ENCODE measurements at places on chromosomes 2 and 18.

DNA sequence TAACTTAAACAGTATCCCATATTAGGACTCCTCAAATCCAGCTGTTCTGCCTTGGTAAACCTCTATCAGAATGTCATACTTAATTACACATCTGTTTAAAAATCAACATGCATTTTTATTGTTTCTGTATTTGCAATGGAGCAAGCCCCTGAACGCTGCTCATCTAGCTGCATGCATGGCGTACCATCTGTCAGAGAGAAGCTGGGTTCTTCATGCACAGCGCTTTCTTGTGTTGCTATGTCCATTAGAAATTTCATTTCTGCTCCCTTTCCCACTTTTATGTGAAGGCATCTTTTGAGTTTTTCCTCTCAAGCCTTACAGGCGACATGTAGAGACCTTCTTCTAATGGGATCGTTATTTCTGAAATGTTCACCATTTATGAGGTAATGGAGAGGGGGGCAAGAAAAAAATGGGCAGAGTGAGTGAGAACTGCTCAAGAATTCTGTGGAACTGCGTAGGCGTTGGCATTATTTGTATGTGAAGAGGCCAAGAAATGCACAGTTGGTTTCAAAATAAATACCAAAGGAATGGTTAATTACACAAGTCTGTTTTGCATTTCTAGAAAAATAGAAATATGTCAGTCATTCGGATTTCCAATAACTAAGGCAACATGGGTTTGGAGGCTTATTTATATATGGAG lies 31.6 kb downstream of the INSIG2 start:
- DNase-seq: no peak

GRCh38 chr2:68452158-68452900 lies 14.8 kb downstream of the FBXO48 start:
- DNase-seq: no peak

GRCh38 chr2:2057125-2057721 lies 273.9 kb downstream of the MYT1L start:
- no peak for DNase-seq

- no peak for DNase-seq
Measured at GRCh38 chr2:240797914-240798313, 22.1 kb downstream of the KIF1A start.

DNA sequence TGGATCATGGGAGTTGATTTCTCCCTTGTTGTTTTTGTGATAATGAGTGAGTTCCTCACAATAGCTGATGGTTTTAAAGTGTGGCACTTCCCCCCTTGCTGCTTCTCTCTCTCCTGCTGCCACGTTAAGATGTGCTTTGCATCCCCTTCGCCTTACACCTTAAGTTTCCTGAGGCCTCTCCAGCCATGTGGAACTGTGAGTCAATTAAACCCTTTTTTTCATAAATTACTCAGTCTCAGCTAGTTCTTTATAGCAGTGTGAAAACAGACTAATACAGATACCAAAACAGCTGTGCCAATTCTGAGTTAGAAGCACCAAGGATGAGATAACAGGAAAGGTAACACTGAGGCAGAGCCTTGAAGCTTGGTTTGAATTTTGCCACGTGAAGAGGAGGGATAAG lies 44.7 kb downstream of the ITSN2 start:
- no peak for DNase-seq

GRCh38 chr18:55404832-55405465 lies 183.0 kb downstream of the TCF4 start:
- DNase-seq: no peak

GRCh38 chr2:8376603-8377410 lies 305.0 kb upstream of the ID2 start:
- no peak for DNase-seq

Measured in D721Med (cell line).